ENCODE measurements at places on chromosomes 12 and 14. TPM values are rescaled to one million over a fixed set of nuclear protein-coding genes. Genes with fewer than 3 reads are reported as not detected.

Gene L2HGDH
- total RNA-seq = 12.5 TPM

Gene SAMD15
- 6.2 TPM for total RNA-seq

Gene BLOC1S1
- total RNA-seq = 116 TPM

Gene TNS2
- total RNA-seq = 179 TPM

Gene GPR162
- total RNA-seq = 5.0 TPM

Gene STAC3
- total RNA-seq = 3.1 TPM

GRCh38 chr14:99374964-99375363 is 103.0 kb upstream of the BCL11B start:
- no peaks in the 10 kb centered on the region for H3K4me1 ChIP-seq
- no peak overlapping the region for H3K4me3 ChIP-seq
- H3K36me3 ChIP-seq = no peaks in the 10 kb centered on the region
- no peaks in the 10 kb centered on the region for H3K27me3 ChIP-seq
- H3K27ac ChIP-seq = no peak overlapping the region
- no peak for DNase-seq

GRCh38 chr12:124286414-124286813 is 8.5 kb upstream of the RFLNA start:
- H3K27ac ChIP-seq = no peak overlapping the region
- no peaks in the 10 kb centered on the region for H3K27me3 ChIP-seq
- no peaks in the 10 kb centered on the region for H3K36me3 ChIP-seq
- H3K4me3 ChIP-seq = no peak overlapping the region

GRCh38 chr14:94773061-94773648 is 3.2 kb upstream of the GSC start:
- H3K4me1 ChIP-seq = no peaks in the 10 kb centered on the region
- peaks cover 78% of the 10 kb centered on the region for H3K27me3 ChIP-seq
- H3K27ac ChIP-seq = no peak overlapping the region

DNA sequence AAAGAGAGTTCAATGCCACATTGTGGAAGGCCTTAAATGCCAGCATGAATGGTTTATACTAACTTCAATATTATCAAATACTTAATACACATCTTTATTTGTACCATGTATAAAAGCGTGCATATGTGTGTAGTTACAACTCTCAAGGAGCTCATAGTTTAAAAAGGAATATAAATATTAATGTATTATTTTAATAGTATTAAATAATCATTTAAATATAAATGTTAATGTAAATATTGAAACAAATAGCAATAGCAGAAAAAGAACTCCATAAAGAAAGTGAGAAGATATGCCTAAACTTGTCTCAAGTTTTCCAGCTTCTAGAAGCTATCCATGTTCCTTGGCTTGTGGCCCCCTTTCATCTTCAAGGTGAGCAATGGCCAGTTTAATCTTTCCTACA is 182.0 kb downstream of the FOXA1 start:
- H3K36me3 ChIP-seq = no peaks in the 10 kb centered on the region
- H3K4me3 ChIP-seq = no peak overlapping the region
- no peaks in the 10 kb centered on the region for H3K27me3 ChIP-seq

GRCh38 chr12:116471544-116471943 is 87.6 kb upstream of the MAP1LC3B2 start:
- no peak overlapping the region for H3K4me3 ChIP-seq
- H3K27ac ChIP-seq = no peak overlapping the region
- DNase-seq = no peak
- H3K27me3 ChIP-seq = no peaks in the 10 kb centered on the region

DNA sequence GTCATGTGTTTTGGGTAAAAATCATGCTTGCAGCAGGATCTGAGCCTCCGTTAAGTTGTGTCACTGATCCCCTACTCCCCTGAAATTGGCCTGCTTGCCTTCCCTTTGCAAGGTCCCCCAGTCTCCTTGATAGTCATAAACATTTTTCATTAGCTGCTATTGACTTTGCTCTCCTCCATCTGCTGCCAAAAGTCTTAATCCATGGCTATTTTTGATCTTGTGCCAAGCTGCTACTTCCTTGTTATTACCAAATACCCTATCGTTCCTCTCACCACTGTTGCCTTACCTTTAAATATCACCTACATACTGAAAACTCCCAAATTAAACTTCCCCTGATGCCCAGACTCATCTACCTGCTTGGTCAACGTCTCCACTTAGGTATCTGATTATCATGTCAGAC is 148.3 kb downstream of the PHLDA1 start:
- H3K4me1 ChIP-seq = no peaks in the 10 kb centered on the region
- H3K36me3 ChIP-seq = no peaks in the 10 kb centered on the region
- no peak for DNase-seq

DNA sequence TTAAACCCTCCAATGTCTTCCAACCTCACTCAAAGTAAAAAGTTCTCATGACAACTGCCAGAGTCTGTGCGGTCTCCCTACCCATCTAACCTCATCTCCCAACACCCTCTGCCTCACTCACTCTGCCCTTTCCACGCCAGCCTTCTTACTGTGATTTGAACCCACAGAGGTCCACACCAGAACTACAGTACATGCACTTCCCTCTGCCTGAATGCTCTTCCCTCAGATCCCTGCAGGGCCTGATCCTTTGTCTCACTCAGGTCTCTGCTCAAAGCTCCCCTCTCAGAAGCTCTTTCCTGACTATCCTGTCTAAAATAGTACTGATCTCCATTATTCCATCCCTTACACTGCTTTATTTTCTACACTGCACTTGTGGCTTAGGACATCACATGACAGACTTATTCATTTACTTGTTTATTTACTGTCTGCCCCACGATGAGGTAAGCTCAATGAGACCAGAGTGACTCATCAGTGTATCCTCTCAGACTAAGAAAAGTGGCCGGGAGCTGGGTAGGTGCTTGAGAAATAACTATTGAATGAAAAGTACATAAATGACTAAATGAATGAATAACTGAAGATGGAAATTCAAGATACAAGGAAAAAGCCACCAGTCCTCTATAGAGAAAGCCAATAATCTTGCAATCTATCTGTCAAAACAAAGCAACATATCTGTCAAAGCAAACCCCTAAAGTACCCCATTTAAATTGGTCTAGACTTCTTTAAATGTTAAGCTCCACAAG is 17.1 kb downstream of the POMT2 start:
- no peak for DNase-seq
- no peak overlapping the region for H3K4me3 ChIP-seq
- no peaks in the 10 kb centered on the region for H3K27me3 ChIP-seq
- no peak overlapping the region for H3K27ac ChIP-seq
- no peaks in the 10 kb centered on the region for H3K4me1 ChIP-seq
- peaks cover 16% of the 10 kb centered on the region for H3K36me3 ChIP-seq

DNA sequence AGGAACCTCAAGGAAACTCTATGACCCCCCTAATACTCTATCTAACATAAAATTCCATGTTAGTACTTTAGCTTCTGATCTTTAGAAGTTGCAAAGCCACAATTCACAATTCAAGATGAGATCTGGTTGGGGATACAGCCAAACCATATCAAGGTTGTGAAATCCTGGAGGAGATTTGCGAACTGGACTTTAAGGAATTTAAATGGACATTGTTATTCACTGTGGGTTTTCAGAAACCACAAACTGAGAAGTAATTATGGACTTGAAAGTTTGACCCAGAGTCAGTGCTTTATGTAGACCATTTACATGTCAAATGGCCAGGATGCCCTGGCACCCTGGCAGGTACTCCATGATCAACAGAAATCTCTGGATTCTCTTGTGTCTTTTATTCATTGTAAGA is 14.2 kb upstream of the CDKL1 start:
- no peaks in the 10 kb centered on the region for H3K27me3 ChIP-seq
- no peak overlapping the region for H3K27ac ChIP-seq
- no peak overlapping the region for H3K4me3 ChIP-seq
- H3K4me1 ChIP-seq = no peaks in the 10 kb centered on the region

DNA sequence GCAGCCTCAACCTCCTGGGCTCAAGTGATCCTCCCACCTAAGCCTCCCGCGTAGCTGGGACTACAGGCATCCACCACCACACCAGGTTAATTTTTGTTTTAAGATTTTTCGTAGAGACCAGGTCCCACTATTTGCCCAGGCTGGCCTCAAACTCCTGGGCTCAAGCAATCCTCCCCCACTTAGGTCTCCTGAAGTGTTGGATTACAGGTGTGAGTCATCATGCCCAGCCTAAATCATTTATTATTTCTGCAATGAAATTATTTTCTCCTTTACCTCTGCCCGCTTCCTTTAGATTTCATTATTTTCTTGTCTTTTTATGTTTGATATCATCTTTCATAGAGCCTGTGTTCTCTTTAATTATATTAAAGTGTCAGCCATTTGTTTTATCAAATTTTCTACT is 165.2 kb upstream of the OTX2 start:
- no peak overlapping the region for H3K4me3 ChIP-seq
- no peaks in the 10 kb centered on the region for H3K36me3 ChIP-seq
- H3K27ac ChIP-seq = no peak overlapping the region
- DNase-seq = no peak

DNA sequence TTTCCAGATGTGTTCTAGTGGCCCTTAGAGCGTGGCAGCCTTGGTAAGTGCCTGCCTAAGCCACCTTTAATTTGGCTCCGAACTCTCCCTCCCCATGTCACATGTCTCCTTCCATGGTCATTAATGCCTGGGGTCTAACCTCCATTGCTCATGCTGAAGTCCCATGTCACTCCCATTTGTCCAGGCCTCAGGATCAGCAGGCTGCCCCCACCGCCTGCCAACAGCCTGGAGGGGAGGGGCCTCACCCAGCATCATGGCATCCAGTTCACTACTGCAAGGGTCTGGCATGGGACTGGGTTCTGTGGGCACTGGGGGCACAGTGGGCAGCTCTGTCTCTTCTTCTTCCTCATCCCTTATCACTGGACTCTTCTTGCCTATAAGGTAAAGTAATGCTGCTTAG is 4.4 kb downstream of the MMP19 start:
- no peak overlapping the region for H3K27ac ChIP-seq
- no peaks in the 10 kb centered on the region for H3K36me3 ChIP-seq
- H3K4me1 ChIP-seq = no peaks in the 10 kb centered on the region
- H3K27me3 ChIP-seq = no peaks in the 10 kb centered on the region
- DNase-seq = no peak

DNA sequence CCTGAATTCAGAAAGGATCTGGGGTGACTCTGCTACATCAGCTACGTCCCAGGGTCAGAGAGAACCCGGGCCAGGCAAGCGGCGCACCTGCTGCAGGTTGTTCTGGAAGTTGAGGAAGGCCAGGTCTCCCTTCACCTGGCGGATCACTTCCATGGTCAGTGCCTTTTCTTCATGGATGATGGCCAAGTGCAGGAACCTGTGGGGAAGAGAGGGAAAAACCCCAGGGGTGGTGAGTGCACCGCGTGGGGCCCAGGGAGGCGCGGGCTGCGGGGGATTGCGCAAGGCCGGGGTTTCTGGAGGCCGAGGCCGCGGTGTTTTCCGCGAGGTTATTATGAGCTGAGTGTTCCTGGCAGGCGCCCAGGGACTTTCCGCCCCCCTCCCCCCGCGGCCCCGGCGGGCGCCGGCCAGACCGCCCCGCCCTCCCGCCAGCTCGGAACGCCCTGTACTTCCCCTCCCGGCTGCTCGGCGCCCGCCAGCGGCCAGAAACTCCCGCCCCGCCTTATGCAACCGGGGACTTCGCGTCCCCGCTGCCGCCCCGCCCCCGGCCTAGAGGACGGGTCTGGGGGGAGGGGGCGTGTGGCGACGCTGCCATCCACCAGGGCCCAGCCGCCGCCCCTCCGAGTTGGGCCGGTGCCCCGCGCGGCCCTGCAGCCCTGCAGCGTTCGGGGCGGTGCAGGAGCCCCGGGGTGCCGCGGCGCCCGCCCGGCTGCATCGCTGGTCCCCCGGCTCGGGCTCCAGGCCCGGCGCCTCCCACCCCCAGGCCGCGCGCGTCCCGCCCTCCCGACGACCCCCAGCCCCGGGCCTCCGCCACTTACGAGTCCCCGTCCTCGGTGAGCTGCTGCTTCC is 723 bp downstream of the NFKBIA start:
- H3K4me3 ChIP-seq = peak overlapping the region; percentile 75
- peaks cover 7% of the 10 kb centered on the region for H3K4me1 ChIP-seq
- H3K27me3 ChIP-seq = no peaks in the 10 kb centered on the region
- H3K27ac ChIP-seq = peak overlapping the region; percentile 100

- H3K36me3 ChIP-seq = peaks cover 2% of the 10 kb centered on the region
- no peak overlapping the region for H3K27ac ChIP-seq
- no peak for DNase-seq
- no peaks in the 10 kb centered on the region for H3K27me3 ChIP-seq
- H3K4me3 ChIP-seq = no peak overlapping the region
Measured at GRCh38 chr12:62698701-62699101, 232.1 kb downstream of the MON2 start.

DNA sequence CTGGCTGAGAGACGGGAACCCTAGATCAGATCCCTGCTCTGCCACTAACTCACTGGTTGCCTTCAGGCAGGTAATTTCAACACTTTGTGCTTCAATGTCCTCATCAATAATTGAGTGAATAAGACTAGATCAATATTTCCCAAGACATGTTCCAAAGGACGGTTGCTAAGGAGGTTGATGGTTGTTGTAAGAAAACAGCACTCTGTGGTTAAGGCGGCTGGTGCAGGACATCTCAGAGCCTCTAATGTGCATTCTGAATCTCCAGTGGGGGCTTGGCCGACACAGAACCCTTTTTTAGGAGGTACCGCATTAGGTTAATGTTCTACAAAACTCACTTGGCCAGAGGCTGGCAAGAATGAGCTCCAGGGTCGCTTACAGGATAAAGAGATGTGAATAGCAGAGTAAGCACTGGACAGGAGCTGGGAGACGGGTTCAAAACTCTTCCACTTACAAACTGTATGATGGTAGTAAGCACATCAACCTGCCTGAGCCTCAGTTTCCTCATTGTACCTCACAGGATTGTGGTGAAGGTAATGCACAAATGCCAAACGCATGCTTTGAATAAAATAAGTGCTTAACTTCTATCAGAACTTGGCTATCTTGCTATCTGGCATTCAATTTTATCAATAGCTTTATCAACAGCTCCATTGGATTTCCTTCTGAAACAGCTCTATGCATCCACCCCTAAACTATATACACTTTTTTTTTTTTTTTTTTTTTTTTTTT is 136.9 kb upstream of the PARP11 start:
- H3K36me3 ChIP-seq = no peaks in the 10 kb centered on the region
- H3K4me1 ChIP-seq = peaks cover 6% of the 10 kb centered on the region
- peak; percentile 53 for DNase-seq

DNA sequence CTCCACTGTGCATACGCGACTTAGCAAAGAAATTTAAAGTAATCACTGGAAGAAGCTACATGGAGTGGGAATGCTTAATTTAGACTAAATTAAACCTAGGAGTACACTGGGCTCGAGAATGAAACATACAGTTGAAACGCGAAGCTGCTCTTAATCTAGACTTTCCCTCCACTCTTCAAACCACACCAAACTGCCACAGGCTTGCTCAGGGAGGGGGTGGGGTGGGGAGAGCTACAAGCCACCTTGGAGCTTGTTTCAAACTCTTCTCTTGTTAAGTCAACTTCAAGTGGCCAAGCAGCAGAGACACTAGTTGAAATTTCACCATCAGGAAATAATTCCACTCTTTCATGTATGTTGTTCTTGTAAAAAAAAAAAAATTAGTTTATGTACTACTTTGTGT is 69.9 kb downstream of the SLC38A1 start:
- no peaks in the 10 kb centered on the region for H3K4me1 ChIP-seq
- no peak overlapping the region for H3K4me3 ChIP-seq
- no peaks in the 10 kb centered on the region for H3K27me3 ChIP-seq
- H3K27ac ChIP-seq = no peak overlapping the region
- DNase-seq = no peak

Data from kidney (tissue), 22 donors.